Right kidney (tissue), 9 donors: ENCODE measurements at places on chromosomes 4 and X.

GRCh38 chr4:181536811-181537434, 706.3 kb upstream of the TENM3 start:
- no peak for DNase-seq

DNA sequence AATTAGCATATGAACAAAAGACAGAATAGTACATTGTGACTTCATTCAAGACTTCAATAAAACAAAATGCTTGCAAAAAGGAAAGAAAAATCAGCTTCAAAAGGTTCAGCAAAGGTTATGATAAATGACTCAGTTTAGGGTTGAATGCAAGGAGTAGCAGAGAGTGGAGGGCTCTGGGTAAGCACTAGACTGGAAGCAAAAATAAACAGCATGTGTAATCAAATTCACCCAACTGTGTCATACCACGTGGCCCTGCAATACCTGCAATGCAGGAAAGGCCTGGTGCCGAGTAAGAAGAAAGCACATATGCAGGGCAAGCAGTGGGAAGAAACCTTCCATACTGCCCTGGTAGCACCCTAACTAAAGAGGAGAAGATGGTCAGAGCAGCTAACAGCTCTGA, 88.7 kb downstream of the ATP11C start:
- DNase-seq, result no peak

DNA sequence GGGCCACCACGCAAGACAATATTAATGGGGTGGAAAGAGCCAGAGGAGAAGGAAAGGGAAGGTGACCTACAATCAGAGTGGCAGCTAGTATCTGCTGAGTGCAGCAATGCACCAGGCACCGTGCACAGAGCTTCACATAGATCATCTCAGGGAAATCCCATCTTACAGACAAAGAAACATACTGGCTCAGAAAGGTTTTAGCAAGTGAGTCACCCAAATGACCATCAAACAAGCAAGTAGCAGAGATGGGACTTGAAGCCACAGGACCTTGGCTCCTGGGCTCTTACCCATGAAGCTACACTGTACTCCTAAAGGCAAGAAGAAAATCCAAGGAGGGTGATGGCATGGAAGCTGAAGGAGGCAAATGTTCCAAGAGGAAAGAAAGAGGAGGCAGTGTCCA, 6.8 kb downstream of the ANXA5 start:
- no peak for DNase-seq

- no peak for DNase-seq
Measured at GRCh38 chrX:17830211-17830610, 30.9 kb downstream of the RAI2 start.

DNA sequence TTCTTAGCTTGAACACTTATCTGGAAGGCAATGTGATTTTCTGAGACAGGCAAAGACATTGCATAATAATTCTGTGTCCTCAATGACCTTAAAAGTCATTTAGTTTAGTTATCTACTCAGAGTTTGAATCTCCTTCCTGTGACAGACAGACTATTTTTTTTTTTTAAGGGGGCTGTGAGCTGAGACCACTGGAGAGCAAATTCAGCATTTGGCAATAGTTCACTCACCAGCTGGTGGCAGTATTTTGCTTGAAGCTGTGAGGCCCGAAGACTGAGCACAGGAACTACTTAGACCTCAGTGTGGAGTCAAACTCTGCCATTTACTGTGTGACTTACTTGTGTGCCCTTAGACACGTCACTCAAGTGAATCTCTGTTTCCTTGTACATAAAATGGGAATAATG, 22.9 kb upstream of the CPE start:
- DNase-seq, result peak; percentile 12

GRCh38 chrX:69948276-69948797, 101.4 kb downstream of the AWAT2 start:
- DNase-seq, result no peak

GRCh38 chr4:4457803-4458553, 71.1 kb downstream of the NSG1 start:
- DNase-seq, result no peak
